ENCODE measurements at places on chromosomes 6 and 20. TPM values are rescaled to one million over a fixed set of nuclear protein-coding genes. Genes with fewer than 3 reads are reported as not detected.

DNA sequence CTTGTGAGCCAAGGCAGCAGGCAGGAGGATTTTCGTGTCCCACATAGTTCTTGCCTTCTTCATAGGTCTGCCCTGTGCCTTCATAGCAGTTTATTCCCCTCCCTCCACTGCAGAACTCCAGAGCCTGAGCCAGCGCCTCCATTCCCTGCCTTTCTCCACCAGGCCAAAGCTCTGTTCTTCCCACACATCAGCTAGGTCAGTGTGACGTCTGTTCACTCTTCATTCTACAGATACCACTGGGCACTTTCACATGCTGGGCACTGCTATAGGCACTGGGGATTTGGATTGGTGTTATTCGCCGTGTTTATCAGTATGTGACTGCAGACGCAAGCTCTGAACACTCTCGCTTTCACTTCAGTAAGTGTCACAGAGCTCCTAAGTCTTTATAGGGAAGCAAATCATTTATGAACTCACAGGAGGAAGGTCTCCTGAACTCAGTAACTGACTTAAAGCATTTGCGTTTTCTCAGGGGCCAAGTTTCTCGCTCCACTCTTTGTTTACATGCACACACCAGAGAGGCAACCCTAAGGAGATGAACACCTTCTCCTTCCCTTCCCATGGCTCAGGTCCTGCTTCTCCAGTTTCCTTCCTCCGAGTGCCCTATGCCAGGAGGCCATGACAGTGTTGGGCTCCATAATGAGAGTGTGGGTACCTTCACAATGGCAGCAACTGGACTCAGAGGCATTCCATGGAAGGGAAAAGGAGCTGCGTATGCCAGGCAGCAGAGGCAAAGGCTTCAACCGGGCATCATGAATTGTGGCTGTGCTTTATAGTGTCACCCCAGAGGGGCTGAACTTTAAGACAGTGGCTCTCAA, 6.3 kb upstream of the APMAP start:
- no peak for DNase-seq

DNA sequence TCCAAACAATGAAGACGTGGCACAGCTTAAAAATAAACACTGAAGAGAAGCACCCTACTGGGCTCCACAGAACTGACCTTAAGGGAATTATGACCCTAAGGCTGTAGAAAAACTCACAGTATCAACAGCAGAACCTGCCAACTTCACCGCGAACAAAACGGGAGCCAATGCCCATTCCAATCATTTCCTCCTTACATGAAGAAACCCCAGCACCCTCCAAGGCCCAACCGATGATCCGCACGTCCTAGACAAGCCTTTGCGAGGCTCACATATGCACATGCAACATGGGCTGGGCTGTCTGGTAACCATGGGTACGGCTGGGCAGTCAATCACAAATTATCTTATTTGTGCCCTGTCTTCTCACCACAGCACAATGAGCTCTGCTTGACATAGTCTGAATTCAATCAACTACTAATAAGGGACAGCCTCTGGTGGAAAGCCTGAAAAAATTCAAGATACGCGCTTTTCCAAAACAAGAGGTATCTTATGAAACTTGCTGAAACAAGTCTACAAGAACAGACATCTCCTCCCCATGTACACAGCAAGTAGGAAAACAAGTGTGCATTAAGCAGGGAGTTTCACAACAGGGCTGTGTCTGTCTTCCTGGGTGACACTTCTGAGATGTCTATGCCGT, 1.7 kb downstream of the DIDO1 start:
- no peak for DNase-seq

The AVP gene
- not detected for total RNA-seq

The DACT2 gene
- 2.8 TPM for total RNA-seq

GRCh38 chr6:110334423-110335180, 23.5 kb downstream of the METTL24 start:
- DNase-seq: no peak

DNA sequence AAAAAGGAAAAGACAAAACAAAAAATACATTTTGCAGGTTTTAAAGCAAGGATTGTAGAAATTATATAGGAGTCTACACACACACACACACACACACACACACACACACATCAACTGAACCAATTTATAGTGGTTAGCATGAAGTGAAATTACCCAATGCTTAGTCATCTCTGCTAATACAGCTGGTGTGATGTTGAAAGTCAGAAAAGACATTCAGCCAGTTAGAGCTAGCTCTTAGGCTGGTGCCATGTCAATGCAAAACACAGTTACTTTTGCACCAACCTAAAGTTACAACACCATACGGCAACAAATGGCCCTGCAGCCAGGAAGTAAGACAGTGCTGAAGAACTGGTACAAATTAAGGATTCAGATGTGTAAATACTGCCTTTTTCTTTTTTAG, 15.2 kb downstream of the FAM210B start:
- no peak for DNase-seq

The NKAIN2 gene
- total RNA-seq: not detected

The TMEM217 gene
- 1.4 TPM for total RNA-seq

The SLC17A9 gene
- 0.64 TPM for total RNA-seq

DNA sequence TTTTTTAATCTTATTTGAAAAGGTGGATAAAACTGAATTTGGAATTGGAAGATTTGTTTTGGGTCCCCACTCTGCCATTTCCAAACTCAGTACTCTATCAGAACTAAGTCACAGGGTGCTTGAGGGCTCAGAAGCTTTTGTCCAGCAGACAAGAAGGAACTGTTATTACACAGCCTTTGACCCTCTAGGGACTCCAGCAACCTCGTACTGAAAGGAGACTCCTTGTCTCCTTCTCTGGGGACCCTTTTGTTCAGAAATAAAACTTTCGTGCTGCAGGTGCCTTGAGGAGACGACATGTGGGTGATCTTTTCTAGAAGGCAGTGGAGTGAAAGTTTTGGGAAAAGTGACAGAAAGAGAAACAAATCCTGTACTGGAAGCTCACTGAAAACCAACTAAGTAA, 7.4 kb upstream of the POLR1H start:
- no peak for DNase-seq

DNA sequence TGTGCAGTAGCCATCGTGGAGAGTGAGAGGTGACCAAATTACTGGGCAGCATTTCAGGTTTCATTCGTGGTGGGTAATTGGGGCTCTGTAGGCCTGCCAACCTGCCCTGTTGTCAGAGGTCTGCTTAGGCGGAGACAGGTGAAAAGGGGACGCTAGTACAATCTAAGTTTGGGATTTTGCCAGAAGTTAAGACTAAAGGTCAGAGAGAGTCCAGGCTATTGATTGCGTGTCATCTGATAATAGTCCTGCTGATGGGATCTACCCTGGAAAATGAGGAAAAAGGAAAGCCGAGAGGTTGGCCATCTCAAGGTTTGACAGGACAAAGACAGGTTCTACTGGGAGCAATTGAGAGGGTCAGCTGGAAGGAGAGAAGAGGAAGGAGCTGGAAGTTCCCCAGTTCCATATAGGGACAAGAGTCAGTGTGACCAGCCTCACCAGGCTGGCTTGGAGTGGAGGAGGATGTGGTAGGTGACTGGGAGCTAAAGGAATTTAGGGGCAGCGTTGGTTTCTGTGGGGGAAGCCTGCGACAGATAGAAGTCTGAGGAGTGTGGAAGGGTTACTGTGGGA, 10.9 kb downstream of the ARFGEF2 start:
- no peak for DNase-seq

DNA sequence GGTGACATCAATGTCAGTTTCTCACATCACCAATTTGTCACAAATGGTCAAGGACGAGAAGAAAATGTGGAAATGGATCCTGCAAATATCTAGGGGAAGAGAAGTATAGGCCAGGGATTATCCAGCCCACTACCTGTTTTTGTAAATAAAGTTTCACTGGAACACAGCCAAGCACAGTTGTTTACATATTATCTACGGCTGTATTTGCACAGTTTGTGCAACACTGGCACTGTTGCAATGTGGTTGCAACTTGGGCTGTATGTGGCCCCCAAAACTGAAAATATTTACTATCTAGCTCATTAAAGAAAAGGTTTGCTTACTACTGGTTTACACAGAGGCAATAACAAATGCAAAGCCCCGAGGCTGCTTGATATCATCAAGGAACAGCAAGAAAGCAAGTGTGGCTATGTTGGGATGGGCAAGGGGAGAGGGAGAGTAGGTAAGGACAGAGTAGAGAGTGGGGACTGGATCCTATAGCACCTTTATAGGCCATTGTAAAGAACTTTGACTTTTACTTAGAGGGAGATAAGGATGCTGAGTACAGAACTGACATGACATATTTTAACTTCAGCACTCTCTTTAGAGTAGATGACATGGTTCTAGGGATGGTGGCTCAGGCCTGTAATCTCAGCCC, 11.8 kb upstream of the STXBP5 start:
- DNase-seq: no peak

DNA sequence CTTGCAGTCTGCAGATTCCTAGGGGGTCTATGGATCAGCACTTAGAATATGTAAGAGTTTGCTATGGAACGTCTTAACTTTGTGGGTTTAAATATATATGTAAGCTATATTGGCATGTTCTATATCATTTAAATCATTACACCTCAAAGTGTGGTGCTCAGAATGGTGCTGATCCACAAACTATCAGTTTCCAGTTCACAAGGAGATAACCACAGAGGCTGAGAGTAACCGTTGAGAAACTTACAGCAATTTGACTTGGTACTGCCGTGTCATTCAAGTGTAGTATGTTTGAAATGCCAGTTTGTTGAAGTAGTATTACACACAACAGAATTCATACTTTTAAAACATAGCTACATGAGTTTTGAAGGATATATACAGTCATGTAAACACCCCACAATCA, 279.7 kb downstream of the FARS2 start:
- no peak for DNase-seq

GRCh38 chr6:146767632-146768031, 168.9 kb downstream of the ADGB start:
- DNase-seq: no peak

DNA sequence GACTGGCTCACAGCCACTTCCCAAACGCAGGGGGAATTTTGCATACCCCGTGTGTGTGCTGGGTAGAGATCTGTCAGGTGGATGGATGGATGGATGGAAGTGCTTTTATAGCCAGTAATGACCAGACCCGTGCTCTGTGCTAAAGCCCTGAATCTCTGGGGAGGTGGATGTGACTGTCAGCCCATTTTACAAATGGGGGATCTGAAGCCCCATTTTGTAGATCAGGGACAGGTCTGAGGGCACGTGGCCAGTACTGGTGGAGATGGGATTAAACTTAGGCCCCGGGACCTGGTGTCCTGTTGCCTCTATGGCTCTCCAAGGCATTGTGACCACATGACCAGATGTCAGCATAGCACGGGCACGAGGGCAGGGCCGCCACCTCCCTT, 38.2 kb upstream of the ZBP1 start:
- DNase-seq: no peak

The CDH26 gene
- total RNA-seq: 5.0 TPM

The KIF25 gene
- total RNA-seq: not detected

The PERP gene
- total RNA-seq: 879 TPM

The CAPN11 gene
- 1.00 TPM for total RNA-seq

DNA sequence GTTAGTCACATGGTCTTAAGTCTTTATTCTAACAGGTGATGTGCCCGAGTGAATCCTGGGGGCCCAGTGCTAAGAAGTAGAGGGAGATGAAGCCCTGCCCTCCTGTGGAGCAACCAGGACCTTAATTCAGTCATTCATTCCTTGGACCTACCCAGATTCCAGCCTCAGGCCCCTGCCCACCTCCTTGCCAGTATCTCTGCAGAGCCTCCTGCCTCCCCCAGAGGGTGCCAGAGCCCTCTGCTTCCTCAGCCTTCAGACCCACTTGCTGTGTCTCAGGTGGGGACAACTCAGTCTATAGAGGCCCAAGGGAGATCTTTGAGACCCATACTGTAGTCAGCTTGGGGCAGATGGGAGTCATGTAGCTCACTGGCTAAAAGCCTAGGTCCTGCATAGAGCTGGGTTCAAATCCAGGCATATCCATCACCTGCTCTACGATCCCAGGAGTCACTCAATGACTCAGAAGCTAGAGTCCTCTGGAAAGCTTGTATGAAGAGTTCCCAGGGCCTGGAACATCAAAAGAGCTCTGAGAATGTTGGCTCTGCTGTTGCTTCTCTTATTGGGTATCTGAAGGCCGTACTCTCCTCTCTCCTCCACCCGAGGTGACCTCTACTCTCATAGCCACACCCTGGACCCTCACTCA, 3.9 kb upstream of the SIGLEC1 start:
- no peak for DNase-seq

GRCh38 chr6:137882225-137882961, 15.3 kb downstream of the TNFAIP3 start:
- no peak for DNase-seq

Data from esophagus squamous epithelium (tissue), 5 donors.